ENCODE measurements at places on chromosomes 5 and 9.

- DNase-seq, result no peak
These were observed 424.8 kb upstream of the DMAC1 start for GRCh38 chr9:8224381-8224801.

GRCh38 chr5:76403766-76404222 lies 709 bp downstream of the IQGAP2 start:
- DNase-seq, result no peak

DNA sequence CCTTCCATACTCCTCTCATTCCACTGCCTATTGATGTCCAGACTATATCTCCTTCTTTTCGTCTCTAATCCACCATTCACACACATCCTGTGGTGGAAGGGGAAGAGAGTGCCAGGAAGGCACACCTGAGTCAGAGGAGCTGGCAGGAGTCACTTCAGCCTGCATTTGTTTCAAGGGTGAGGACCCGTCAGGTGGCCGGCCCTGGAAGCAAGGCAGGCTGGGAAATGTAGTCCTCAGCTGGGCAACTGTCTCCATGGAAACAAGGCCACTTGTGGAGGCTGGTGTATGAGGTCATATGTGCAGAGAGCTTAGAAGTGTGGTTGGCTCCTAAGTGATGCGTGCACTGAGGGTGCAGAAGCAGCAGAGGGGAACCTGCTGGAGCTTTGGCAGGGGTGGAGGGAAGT lies 278.4 kb downstream of the NSG2 start:
- DNase-seq, result peak; percentile 17

DNA sequence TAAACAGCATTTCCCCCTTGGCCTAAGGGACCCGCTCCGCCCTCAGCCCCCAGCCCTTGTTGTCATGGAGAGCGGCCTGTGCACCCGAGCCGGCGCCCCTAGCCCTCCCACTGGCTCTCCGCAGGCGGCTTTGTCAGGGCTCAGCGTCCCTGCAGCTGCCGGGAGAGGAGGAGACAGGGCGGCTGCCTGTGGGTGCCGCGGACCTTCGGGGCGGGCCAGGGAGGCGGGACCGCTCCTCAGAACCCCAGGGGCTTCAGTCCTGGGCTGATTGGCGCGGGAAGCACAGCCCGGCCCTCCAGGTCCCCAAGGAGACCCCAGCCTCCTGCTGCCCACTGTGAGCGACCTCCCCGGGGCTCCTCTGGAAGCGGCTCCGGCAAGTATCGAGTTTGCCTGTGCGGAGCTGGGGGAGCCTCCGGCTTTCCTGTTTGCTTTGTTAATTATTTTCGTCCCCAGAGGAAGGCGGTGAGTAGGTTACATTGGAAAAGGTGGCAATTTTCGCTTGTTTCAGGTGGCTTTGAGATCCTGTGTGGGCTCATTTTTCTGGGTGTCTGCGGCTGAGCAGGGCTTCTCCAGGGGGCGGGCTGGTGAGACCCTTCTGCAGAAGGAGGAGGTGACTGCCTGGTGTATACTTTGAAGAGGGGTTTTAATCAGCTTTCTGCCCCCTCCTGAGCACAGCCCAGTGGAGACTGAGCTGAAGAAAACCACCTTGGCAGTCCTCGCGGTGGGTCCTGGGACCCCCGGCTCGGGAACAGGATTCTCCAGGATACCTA lies at the start of gene FGD3:
TSS of gene FGD3 (plus strand) at position 256 of the 770 bp plus-strand sequence. CDS start 28,734 bp downstream, outside the sequence.
- DNase-seq, result no peak

- DNase-seq, result no peak
These were observed 70.6 kb upstream of the CXCL14 start for GRCh38 chr5:135649435-135649834.

DNA sequence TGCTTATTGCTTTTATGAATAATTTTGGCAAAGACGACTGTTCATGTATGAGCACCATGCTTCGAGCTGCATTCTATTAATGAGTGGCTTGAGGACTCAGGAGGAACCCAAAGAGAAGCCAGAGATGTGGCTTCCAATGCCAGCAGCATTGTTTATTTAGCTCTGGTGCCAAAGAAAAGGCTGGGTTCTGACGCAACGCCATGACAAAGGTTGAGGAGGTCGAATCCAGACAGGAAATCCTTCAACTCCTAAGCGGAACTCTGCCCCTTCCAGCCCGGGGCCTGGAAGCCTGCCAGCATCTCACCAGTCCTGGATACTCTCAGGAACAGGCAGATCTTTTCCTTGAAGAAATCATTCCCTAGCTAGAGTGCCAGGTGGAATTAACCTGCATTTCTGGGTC lies 104.4 kb downstream of the ARHGAP26 start:
- no peak for DNase-seq

GRCh38 chr9:73093740-73094379 lies 57.8 kb upstream of the ANXA1 start:
- no peak for DNase-seq

DNA sequence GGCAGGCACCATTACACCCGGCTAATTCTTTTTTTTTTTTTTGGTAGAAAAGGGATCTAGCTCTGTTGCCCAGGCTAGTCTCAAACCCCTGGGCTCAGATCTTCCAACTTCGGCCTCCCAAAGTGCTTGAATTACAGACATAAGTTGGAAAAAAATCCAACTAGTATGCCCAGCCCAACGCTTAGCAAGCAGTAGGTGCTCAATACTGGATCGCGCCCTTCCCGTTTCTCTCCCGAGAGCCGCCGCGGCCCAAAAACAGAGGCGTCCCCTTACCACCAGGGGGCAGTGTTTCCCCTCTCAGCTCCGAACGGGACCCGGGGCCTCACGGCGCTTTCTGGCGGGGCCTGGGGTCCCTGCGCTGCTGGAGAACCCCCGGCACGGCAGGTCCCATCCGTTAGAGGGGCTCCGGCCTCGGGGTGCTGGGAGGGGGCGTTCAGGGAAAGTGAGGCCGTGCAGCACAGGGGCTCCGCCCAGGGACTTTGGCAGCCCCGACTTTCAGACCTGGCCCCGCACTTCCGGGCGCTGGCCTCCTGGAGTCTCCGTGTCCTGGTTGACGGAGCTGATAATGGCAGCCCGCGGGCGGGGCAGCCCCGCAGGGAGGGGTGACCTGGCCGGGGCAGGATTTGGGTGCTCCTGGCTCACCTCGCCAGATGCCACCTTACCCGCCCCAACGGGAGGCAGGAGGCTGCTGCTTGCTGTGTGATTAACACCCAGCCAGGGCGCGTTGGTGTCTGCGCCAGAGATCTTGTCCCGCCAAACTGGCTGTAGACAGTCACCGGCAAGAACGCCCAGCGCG lies 15.2 kb downstream of the PTGES start:
- DNase-seq, result peak; percentile 70

- no peak for DNase-seq
These were observed 13.7 kb upstream of the MTAP start for GRCh38 chr9:21788752-21789151.

- DNase-seq, result no peak
These were observed 76.9 kb upstream of the IFNK start for GRCh38 chr9:27447031-27447683.

DNA sequence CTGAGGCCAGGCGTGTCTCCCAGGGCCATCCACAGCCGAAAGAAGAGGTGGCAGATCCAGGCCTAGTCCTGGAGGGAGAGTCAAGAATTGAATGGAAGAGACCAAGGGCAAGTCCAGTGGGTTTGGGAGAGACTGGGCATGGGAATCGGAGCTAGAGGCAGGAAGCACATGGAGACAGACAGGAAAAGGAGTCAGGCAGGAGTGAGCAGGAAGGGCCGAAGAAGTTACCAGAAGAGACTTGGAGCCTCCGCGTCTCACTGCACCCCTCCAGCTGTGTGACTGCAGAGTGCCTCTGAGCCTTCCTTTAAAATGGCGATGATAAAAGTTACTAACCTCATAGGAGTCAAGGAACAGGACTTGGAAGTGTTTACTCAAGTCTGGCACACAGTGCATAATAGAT lies 64.4 kb upstream of the ANGPTL2 start:
- no peak for DNase-seq

DNA sequence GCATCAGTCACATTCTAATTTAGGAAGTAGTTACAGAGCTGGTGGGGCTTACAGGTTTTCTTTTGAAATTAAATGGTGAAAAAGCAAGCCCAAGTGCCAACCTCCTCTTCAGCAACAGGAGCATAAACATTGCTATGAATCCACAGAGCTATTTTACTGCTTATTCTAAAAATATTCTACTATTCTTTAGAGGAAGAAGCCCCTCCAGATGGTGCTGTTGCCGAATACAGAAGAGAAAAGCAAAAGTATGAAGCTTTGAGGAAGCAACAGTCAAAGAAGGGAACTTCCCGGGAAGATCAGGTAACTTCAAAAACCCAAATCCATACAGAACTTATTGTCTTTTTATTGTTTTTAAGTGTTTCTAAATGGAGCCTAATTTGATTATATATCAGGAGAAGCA lies 202.8 kb downstream of the CWC27 start:
- no peak for DNase-seq

- no peak for DNase-seq
These were observed 88.6 kb downstream of the PLPPR1 start for GRCh38 chr9:101117161-101117560.

GRCh38 chr5:134794082-134794481 lies 35.5 kb downstream of the DDX46 start:
- DNase-seq, result no peak

- no peak for DNase-seq
These were observed 289.7 kb downstream of the FBXL7 start for GRCh38 chr5:15789642-15790041.

- no peak for DNase-seq
These were observed 211.5 kb upstream of the NREP start for GRCh38 chr5:111968459-111968858.

DNA sequence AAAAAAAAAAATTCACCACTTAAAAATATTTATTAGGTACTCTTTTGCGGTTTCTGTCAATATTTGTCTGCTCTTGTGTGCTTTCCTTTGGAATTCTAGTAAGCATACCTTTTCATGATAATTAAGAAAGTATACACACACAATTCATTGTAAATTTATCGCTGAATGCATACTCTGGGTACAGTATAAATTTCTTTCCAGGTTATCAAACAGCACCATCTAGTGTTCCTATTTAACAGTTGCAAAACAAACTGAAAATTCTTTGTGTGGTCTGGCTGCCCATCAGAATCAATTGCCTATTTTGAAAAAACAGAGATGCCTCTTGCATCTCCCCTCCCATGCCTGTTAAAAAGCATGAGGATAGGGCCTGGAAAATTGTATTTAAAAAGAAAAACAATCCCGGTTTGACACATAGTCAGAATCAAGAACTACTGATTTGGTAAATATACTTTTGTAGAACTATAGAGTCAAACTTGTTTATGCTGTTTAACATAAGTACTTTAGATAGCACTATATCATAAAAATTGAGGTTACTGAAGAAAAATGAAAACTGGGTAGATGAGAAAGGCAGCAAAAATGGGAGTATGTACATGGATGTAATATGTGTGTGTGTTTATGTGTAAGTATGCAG lies 16.2 kb downstream of the PGGT1B start:
- no peak for DNase-seq

GRCh38 chr9:105332471-105332870 lies 88.0 kb downstream of the SLC44A1 start:
- DNase-seq, result no peak

- DNase-seq, result no peak
These were observed 15.8 kb upstream of the PSAT1 start for GRCh38 chr9:78280982-78281668.

DNA sequence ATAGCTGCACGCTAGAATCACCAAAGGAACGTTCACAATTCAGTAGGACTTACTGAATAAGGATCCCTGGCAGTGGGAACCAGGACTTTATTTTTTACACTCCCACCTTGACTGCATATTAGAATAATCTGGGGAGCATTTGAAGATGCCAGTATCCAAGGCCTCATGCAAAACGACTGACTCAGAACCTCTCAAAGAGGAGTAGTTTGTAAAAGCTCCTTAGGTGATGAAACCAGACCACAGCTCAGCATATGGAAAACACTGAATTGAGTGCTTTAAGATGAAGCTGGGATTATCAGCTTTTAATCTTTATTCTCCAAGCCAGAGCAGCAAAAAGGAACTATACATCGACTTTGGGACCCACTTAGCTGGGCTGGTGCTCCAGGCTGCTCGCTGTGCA lies 288.3 kb downstream of the MLLT3 start:
- no peak for DNase-seq

DNA sequence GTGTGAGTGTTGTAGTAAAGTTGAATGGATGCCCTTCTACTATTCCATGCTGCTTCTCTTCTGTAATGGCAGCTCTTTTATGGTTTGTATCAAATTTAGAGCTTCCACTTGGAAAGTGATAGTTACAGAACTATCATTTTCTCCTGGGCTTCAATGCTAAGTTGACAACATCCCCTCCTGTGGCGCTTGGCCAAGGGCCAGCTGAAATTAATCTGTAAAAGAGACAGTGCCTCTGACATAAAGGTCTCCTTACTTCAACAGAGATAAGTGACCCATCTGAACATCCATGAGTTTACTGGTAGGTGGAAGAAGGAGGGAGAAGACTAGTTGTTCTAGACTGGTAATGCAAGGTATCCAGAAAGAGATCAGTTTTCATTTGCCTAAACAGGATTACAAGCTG lies 39.7 kb downstream of the CHSY3 start:
- DNase-seq, result no peak

DNA sequence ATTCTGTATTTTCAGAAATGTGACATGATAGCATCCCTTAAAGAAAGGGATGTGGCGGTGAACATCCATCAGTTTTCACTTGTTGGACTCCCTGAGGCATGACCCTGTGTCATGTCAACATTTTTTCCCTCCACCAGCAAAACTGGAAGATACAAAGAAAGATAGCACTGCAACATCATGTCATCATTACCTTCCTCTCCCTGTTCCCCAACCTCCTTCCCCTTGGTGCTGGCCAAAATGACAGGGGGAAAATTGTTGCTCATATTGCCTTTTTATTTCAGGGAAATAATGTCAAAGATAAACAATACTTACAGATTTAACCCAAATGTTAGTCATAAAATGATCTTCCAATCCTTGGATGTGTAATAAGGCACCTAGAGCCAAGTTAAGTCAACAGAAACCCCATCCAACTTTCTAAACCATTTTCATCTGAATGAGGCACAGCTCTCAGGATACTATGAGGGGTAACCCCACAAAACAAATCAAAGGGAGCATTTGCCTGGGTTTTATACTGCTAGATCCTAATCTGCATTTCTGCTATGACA lies 644.3 kb downstream of the ACTL7B start:
- no peak for DNase-seq

- DNase-seq, result no peak
These were observed 6.0 kb downstream of the INSYN2B start for GRCh38 chr5:169974121-169974770.

GRCh38 chr5:5103245-5103644 lies 36.9 kb upstream of the ADAMTS16 start:
- no peak for DNase-seq

GRCh38 chr5:135263022-135263668 lies 135.9 kb downstream of the MACROH2A1 start:
- DNase-seq, result no peak

GRCh38 chr9:96217294-96217707 lies 84.7 kb downstream of the HSD17B3 start:
- no peak for DNase-seq

GRCh38 chr5:60163762-60164161 lies 270.2 kb upstream of the PDE4D start:
- no peak for DNase-seq

DNA sequence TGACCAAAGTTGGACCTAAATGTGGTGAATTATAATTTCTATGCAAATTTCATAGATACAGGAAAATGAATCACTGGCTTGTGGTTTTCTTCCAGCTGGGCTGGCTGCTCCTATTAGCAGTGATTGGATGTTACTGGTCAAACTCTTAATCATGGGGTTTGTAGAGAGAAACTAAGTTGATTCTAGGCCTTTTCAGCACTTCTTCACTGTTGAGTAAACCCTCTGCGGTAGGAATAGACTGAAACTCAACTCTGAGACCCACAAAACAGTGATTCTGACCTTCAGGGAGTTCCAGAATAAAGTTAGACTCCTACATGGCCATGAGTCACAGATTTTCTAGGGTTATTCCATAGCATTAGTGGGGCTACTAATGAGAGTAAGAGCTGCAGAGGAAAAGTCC lies 47.9 kb upstream of the FKTN start:
- DNase-seq, result no peak

Measured in GDM1 (cell line).